Stimulated activated CD4-positive, alpha-beta T cell treated with anti-CD3 and anti-CD28 coated beads, Interleukin-1b, Interleukin-23, amount 100 ng/mL, for 1 hour (primary cell): ENCODE measurements at places on chromosomes 12 and 14.

DNA sequence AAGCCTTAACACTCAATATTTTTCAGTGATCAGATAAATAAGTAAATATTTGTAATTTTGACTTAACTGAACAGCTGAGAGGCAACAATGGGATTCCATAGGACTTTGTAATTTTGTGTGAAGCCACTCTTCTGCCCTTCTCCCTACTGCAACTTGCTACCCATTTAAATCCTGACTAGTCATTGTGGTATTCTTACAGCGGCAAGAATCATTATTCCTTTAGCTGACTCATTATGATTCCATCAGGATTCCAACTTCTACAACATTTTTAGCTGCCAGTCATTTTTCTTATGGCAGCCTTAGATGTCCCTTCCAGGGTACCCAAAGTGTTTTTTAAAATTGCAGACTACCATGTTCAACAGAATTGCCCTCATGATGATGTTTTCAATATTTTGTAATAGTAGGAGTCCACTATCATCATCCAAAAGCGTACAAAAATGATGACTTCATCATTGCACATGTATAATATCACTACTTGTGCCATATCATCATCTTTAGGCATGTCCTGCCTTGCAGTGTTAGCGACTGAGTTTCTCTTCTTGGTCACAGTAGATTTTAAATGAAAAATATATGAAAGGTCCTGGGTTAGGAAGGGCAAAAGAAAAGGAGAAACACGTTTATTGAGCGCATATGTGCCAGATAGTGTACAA, 5.1 kb upstream of the MAGOHB start:
- no peak for DNase-seq

- DNase-seq: no peak
Measured at GRCh38 chr12:93060666-93061472, 131.8 kb upstream of the EEA1 start.

- DNase-seq: no peak
Measured at GRCh38 chr12:53381731-53382630, 2.0 kb downstream of the SP1 start.

- no peak for DNase-seq
Measured at GRCh38 chr12:2378835-2379330, 326.1 kb downstream of the CACNA1C start.

GRCh38 chr12:86683568-86684304, 427.5 kb upstream of the MGAT4C start:
- no peak for DNase-seq

DNA sequence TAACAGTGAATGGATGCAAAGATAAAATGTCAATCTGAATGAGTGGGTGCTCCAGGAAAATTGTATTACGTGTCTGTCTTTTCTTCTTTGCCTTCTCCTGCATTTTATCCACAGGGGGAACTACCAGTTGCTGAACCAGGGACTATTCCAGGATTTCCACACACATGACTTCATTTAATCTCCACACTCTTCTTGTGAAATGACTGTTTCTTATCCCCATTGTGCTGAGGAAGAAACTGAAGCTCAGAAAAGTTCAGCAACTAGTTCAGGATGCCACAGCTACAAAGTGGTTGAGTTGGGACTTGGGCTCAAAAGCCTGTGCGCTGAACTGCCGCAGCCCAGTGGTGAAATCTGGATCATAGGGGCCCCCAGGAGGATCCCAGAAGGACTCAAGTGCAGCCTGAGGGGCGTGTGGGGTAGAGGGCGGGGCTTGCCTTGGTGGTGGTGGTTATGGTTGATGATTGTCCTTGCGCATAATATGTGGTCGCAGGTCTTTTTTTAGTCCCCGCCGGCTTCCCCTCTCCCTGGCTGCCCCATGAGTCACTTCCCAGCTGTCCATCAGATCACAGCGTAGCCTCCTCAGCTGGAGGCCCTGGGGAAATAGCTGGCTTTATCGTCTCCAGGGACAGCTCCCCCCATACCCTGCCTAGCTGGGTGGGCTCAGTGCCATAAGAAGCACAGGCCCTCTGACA, 235.2 kb upstream of the CRY1 start:
- no peak for DNase-seq

DNA sequence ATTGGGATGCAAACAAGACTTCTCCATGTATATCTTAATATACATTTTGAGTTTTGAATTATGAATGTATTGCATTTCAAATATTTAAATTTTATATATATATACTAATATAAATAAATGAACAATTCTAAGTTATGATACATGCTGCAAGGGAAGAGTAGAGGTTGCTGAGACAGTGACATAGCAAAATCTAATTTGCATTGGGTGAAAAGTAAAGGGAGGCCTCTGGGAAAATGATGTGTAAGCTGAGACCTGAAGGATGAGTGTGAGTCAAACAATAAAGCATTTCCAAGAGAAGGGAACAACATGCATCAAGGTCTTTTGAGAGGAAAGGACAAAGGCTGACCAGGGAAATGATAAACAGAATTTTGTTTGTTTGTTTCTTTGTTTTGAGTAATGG, 62.9 kb upstream of the PTPRQ start:
- DNase-seq: no peak

DNA sequence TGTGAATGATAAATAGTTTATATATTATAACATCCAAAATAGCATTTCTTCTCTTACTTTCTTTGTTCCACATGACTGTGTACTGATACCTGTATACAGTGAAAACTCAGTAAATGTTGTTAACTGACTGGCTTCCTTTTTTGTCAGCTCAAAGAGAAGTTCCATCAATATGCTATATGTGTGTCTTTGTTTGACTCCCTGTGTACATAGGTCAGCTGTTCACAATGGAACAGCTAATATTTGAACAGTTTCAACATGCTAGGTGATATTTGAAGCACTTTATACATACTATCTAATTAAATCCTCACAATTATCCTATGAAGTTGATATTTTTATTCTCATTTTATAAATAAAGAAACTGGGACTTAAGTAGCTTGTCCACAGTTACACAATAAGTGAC, 15.3 kb upstream of the KICS2 start:
- no peak for DNase-seq

- DNase-seq: no peak
Measured at GRCh38 chr12:26773313-26774104, 59.5 kb downstream of the ITPR2 start.
